H7 (cell line): ENCODE measurements at places on chromosomes 11 and 22.
A peak's percentile ranks its signal among the peaks of the same experiment; 100 is the strongest.

- peak; percentile 75 for DNase-seq
These were observed at the start of gene TRIM34 for GRCh38 chr11:5624489-5625279. TRIM34 (plus strand) TSS chr11:5625001; CDS start chr11:5632332, 7,331 bp downstream.

DNA sequence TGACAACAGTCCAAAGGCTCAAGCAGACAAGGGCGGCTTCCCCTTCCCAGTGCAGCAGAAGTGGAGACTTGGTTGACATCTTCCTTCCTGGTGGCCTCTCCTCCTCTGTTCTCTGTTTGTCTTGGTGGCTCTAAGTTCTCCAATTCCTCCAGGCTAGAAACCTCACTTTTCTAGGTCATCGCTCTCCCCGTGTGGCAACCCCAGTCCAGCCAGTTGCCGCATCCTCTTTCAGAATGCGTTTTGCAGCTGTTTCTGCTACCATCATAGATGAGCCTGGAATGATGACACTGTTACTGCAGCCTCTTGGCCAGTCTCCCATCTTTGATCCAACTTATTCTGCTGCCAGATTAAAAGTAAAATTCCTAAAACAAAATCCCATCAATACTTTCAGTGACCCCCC lies 201.5 kb downstream of the TRIM29 start:
- DNase-seq: no peak

- peak; percentile 93 for DNase-seq
These were observed at the start of gene CARD10 for GRCh38 chr22:37519268-37520195. CARD10 (minus strand) TSS chr22:37519415; CDS start chr22:37519200, 215 bp downstream.

DNA sequence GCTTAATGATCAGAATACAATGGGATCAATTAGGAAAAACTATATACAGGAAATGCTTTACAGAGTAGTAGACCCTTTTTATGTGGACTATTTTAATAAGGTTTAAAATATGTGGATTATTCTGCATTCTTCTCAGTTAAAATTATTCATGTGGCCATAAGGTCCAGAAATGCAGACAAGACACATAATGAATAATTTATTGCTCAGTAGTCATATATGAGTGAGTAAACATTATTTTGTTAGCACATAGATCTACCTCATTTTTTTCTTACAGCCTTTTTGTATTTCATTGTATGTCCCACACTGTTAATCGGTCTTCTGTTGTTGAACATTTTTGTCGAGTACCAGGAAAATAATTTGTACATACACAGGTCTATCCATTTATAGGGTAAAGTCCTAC lies 20.8 kb downstream of the MED17 start:
- no peak for DNase-seq

DNA sequence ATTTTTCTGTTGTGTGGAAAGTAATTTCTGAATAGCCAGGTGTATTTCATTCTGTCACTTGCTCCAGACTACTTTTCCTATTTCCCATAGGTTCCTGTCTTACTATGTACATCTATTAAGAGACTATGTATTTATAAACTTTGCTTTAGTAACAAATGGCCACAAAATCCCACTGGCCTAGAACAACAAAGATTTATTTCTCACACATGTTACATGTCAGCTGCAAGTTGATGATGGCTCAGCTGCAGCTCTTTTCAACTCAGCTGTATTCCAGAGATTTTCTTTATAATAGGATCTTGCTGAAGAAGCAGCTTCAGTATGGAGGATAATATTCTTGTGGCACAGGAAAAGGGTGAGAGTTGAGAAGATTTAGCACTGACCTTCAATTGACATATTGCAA lies 539.6 kb upstream of the LRRC4C start:
- no peak for DNase-seq

GRCh38 chr11:36201411-36201810 lies 87.8 kb downstream of the COMMD9 start:
- DNase-seq: no peak

DNA sequence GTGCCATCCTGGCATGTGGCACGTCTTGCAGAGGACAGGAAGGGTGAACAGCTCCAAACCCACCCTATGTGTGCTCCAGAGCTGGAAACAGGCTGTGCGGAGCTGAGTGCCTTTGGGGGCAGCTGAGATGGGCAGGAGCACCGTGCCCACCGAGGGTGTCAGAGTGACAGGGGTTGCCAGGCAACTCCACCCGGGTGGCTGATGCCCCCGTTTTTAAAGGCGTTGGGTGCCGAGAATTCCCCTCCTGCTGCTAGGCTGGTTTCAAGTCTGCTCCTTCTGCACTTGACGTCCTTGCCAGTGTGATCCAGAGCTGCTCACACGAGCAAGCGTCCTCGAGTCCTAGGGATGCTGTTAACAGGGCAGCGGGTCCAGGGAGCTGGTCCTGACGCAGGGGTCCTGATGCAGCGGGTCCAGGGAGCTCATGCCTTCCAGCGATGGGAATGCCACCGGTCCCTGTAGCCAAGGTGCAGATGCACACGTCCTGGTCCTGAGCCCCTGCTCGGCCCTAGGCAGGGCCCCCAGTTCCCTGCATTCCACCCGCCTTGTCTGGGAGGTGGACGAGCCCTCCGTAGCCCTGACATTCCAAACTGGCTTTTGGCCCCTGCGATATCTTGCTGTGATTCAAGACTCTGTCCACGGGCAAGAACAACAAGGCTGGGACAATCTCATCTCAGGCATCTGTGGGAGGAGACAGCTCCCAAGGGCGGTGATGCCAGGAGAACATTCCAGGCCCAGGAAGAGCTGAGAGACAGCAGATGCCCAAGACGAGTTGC lies 4.9 kb downstream of the KCNQ1 start:
- DNase-seq: no peak

GRCh38 chr11:23866641-23867040 lies 630.2 kb upstream of the LUZP2 start:
- DNase-seq: no peak

GRCh38 chr22:38034884-38035529 lies 22.2 kb upstream of the PICK1 start:
- no peak for DNase-seq

- DNase-seq: no peak
These were observed 40.9 kb downstream of the ATG13 start for GRCh38 chr11:46658259-46658658.

DNA sequence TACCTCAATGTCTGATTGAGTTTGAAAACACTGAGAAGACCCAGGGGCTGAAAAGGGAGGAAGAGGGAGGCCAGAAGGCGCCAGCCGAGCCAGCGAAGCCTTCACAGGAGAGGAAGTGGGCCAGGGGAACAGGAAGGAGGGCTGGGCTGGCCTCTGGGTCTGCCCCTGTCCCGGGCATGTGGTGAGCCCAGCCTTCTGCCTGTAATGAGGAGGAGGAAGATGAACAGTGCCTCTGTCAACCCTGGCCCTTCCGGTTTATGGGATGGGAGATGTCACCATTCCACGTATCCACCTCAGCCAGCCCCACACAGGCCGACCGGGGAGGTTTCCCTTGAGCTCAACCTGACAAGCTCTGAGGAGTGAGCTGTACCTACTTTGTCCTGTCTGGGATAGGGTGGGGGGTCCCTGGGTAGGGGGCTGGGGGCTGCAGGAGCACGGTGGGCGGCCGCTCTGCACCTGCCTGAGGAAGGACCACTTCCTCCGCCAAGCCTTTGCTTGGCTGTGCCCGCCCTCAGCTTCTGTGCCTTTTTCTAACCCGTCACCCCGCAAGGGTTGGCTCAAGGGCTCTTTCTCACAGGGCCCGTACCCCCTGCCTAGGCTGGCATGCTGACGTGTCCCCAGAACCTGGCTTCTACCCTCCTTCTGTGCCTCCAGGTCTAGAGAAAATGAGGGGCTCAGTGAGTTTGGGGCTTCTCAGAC lies 2.0 kb downstream of the PARVG start:
- no peak for DNase-seq

GRCh38 chr11:59112494-59112893 lies 5.5 kb downstream of the FAM111B start:
- DNase-seq: no peak

- no peak for DNase-seq
These were observed 135.2 kb downstream of the CEP164 start for GRCh38 chr11:117462864-117463247.

DNA sequence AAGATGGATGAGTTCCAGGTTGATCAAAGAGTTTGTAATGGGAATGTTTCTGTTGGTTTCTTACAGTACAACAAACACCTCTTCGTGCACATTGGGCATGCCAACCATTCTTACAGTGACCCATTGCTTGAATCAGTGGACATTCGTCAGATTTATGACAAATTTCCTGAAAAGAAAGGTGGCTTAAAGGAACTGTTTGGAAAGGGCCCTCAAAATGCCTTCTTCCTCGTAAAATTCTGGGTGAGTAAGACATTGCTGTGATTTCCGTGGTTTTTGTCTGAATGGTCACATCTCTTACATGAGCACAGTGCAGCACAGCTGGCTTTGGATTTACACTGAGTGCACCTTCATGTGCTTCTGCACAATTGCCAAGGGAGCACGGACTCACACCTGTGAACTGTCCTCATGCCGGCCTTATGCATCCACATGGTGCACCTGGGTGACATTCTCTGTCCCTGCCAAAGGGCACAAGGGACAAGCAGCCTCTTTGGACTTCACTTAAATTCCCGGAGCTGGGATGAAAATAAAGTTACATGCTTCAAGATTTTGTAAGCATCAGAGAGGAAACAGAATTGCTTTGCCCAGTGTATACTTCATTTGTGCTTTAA lies 107.1 kb upstream of the RASSF10 start:
- no peak for DNase-seq

DNA sequence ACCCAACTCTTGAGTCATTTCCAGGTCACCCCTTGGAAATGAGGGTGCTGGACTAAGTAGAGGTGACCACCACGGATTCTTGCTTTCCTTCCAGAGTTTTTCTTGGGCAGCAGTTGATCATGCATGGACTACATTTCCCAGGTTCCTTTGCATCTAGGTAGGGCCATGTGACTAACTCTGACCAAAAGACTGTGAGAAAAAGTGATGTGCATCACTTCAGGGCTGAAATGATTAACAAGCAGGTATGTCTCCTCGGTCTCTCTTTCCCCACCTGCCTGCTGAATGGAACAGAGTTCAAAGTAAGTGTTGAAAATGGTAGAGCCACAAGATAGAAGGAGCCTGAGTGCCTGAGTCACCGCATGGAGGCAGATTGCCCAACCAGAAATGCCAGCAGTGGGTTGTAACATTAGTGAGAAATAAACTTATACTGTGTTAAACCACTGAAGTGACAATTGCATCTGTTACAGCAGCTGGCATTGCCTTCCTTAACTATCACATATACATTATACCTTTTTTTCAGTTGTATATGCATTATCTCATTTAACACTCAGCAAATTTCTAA lies 113.5 kb downstream of the MN1 start:
- no peak for DNase-seq

DNA sequence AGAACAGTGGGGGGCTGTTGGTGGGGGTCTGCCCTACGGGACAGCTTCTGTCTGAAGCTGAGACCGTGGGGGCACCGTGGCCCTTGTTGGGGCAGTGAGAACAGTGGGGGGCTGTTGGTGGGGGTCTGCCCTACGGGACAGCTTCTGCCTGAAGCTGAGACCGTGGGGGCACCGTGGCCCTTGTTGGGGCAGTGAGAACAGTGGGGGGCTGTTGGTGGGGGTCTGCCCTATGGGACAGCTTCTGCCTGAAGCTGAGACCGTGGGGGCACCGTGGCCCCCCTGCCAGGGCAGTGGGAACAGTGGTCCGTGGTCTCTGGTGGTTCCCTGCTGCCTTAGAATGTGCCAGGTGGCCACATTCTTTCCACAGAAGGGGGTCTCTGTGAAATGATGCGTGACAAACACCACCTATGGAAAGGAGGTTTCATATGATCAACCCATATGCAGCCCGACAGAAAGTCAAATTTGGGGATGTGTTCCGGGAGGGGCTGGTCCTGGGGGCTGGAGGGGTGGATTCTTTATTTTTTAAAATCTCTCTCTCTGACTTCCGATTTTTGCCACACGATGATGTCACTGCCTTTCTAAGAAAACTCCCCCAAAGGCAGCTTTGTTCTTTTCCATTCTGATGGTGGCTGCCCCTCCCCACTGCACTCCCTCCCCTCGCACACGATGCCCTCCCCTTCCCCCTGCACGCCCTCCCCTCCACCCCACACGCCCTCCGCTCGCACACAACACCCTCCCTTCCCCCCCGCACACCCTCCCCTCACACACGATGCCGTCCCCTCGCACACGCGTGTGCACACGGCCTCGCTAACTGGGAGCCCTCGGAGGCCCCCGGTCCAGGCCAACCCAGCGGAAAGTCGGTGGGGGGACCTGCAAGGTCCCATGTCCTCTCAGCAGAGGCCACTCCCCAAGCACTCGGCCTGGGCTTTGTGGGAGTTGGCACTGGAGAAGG lies 1186.5 kb downstream of the BRD1 start:
- peak; percentile 70 for DNase-seq

- DNase-seq: no peak
These were observed 1584.3 kb upstream of the RAG2 start for GRCh38 chr11:38182126-38182866.

- DNase-seq: no peak
These were observed 169.3 kb upstream of the BLID start for GRCh38 chr11:122285070-122285988.

DNA sequence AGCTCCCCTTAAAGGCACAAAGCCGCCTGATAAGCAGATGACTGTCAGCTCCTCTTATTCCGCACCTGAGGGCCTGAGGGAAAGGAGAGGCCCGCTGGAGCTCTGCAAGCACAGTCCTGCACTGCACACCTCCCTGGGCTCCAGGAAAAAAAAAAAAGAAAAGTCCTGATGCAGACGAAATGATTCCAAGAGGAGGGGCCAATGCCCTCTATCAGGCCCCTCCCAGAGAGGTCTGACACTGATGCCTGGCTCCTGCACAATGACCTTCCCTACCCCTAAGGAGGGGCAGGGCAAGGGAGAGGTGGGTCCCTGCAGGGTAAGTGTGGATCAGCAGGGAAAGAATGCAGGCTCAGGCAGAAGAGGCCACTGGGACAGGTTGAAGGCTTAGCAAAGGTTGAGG lies 572.7 kb downstream of the SOX6 start:
- peak; percentile 22 for DNase-seq

- DNase-seq: peak; percentile 99
These were observed 18.0 kb downstream of the CREB3L1 start for GRCh38 chr11:46295312-46296058.

DNA sequence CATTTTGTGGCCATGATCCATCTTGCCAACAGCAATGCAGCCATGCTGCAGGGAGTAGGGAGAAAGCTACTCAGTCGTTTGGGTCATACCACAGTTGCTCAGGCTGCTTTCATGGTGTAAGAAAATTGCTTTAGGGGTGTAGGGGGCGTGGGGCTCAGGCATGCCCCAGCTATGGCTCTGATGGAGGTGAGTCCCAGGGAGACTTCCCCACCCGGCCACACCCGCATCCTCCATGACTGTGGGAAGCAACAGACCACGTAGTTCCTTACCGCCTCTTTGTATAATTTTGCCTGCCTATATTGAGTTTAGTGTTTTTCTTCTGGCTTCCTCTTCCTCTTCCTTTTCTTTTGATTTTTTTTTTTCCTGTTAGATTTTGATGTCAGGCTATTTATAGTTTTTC lies 58.8 kb downstream of the SPECC1L start:
- no peak for DNase-seq

DNA sequence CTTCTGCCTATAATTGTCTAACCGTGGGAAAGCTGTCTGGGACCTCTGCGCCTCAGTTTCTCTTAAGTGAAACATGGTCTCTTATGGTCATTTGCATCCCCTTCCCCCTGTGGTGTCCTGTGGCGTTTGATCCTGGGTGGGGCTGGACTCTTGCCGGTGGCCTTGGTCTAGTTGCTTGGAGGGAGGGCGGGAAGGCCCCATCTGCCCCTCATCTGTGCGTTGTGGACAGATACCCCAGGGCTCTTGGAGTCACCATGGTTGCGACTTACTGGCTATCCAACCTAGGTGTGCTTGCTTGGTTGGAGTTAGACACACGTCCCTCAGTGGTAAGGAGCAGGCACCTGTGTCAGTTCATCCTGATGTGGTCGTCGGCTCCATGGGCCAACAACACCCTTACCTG lies 15.2 kb downstream of the SHANK3 start:
- no peak for DNase-seq
